ENCODE measurements at places on chromosomes 7 and 10.
A peak's percentile ranks its signal among the peaks of the same experiment; 100 is the strongest.

GRCh38 chr7:129728875-129729467 lies 117.5 kb downstream of the NRF1 start:
- DNase-seq, result no peak

DNA sequence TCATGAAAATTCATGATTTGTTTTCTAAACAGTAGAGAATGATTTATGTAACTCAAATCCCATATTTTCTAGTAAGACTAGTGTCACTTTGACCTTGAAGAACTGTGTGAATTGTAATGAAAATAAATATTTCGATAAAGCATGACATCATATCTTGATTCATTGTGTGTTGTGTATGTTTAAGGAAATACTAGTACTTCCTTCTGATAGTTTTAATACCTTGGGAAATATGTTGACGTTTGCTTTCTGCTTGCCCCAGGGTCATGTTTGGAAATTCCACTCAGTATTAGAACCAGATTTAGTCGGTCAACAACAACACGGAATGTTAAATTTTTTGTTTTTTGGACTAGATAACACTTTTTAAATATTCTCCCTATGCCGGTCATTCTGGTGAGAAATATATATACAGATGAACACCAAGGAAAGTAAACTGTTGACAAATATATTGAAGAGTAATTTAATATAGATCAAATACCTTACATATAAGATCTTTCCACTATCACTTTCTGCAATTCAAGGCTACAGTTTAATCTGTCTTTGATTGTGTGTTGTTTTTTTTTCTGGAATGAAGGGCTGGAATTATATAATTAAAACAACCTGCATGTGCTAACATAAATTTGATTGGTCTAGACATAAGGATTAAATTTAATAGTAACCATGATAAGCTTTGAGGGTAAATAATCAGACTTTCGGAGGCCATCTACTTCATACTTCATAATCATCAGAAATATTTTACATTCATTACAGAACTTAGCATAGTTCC lies 126.2 kb downstream of the MDFIC start:
- no peak for DNase-seq

- no peak for DNase-seq
These were observed 45.5 kb downstream of the INSIG1 start for GRCh38 chr7:155343150-155343549.

- no peak for DNase-seq
These were observed 1.8 kb downstream of the LRMDA start for GRCh38 chr10:75433216-75433615.

DNA sequence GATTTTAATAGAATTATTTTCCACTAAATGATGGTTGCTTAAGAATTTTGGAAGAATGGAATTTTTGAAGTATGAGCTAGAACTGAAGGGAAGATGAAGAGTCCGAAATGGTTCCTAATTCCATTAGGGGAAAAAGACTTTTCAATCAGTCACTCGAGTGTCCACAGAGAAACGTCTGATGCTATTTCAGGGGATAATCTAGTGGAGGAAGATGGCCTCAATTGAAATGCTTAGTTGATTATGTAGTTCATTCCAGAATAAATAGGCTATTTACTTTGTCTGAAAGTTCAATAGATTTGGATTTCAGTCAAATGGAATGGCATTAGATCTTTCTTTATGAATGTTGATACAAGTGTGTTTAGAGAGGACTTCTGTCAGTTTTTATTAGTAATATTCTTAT lies 365.4 kb downstream of the NRG3 start:
- no peak for DNase-seq

DNA sequence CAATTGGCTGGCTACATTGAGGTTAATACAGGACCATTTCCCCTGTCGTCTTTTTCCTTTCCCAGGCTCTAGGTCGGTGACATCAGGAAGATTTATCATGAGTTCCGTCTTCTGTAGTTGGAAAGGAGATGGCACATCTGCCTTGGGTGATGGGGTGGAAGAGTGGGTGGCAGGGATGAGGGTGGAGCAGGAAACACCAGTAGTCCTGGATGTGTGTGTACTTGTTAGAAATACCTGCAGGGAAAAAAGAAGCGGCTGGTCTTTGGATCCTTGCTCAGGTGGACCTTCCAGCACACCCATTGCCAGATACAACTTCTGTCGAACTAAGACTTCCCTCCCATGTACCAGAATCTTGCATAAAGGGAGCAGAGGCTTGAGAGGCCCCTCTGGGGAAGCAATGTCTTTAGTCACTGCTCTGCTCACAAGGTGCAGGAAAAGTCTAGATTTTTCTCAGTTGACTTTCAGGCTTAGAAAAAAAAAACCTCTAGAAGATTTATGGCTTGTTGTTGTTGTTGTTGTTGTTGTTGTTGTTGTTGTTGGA lies 516.8 kb upstream of the GALNT17 start:
- DNase-seq, result no peak

- no peak for DNase-seq
These were observed 31.8 kb upstream of the JCAD start for GRCh38 chr10:30091136-30091535.

DNA sequence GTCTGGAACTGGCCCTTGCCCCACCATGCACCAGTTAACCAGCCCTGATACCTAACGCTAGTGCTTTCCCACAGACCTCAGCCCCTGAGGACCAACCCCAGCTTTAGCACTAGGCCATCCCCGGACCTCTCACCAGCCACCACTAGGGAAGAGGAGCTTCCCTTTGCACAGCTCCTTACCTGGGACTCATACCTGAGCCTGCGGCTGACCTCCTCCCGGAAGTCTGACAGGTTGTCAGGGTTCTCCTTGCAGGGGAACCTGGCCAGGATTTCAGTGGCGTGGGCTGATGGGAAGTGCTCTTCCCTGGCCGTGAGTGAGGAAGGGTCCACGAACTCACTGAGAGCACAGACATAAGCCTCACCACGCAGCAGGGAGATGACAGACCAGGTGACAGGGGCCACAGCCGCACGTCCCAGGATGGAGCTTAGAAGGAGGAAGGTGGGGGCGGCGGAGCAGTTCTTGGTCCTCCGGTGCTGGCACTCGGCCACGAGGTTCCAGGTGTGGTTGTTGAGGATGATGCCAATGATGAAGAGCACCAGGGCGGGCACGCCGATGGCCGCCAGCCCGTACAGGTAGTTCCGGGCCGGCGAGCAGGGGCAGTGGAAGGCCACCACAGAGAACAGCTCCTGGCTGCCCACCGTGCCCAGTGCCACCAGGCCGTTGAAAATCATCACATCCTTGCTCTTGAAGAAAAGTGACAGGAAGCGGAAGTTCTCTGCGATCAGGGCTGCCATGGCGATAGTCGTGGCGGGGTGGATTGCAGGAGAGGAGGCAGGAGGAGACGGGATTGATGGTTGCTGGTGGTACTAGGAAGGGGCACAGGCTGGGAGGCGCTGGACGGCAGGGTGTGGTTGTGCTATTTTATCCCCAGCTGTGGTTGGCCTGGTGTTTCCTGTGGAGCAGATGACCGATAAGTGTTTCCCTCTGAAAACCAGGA lies 2.7 kb downstream of the CALHM2 start:
- DNase-seq, result no peak

DNA sequence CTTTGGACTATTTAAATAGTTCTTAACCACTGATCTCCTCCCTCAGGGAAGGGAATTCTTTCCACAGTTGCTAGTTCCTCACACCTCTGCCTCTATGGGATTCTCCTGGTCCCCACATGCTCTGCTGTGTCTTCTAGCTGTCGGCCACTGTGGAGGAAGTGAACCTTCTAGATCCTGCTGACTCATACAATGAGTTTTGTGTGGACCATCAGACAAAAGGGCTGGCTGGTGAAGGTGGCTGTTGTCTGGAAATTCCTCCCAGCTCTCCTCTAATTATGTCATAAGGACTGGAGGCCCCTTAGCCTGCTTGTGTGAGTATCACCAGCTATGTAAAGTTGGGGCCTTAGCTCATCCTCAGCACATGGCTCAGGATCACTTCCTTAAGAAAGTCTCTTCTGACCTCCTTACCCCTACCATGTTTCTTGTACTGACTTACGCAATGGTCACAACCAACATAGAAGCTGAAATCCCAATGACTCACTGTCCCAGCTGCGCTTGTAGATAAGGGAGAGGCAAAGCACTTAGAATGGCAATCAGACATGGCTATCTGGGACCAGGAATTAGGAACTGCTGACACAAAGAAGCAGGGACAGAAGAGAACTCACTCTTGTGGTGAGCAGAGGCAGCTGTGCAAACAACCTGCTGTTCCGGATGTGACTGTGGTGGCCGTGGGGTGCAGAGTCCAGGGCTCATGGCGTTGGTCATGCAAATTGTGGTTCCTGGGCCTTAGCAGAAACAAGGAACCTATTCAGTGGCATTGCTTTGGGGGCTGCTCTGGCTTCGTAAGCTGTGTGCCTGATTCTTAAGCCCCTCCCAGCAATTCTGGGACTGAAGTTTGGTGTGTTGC lies 2.5 kb upstream of the MACC1 start:
- DNase-seq, result peak; percentile 12

GRCh38 chr10:49140304-49141177 lies 6.7 kb upstream of the FAM170B start:
- no peak for DNase-seq

DNA sequence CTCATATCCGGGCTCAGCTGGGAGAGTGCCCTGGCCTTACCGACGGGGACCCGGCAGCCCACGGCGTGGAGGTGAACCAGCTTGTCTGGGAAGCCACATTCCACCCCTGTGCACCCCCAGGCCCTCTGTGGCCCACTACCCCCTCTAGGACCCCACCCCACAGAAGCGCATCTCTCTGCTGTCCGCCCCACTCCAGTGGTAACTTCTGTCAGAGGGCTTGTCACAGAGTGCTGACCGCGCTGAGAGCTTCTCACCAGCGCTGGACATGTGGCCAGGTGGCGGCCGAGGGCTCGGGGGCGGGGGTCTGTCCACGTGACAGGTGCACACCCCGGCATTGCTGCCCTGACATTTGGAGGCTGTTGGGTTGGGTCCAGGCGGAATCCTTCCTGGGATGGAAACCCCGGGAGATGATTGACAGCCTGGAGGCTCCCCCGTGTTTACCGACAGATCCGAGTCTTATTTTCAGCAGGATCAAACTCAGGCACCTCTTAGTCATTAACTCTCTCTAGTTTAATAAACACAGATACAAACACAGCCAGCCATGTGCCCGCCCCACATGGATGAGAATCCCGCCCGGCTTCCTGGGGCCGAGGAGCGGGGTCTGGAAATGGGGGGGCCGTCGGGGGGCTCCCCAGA lies 5.1 kb downstream of the ELFN1 start:
- no peak for DNase-seq

GRCh38 chr7:103076764-103077163 lies 1.8 kb downstream of the ARMC10 start:
- DNase-seq, result no peak

DNA sequence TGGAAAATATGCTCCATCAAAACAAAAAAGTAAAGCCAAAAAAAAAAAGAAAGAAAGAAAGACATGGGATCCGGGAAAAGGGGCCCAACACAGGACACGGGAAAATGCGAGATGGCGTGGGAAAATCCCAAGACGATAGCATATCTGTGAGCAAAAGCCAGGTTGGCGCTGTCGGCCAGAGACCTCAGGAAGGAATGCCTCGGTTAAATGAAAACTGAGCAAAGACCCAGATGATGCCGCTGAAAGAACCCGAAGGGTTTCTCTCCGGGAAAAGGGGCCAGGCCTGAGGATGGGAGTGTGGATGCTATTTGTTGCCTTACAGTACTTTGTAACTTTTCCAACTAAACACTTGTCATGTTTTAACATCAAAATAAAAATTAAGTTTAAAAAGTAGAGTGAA lies 49.5 kb upstream of the PPP2R2D start:
- no peak for DNase-seq

- DNase-seq, result no peak
These were observed 117.6 kb upstream of the PDLIM1 start for GRCh38 chr10:95408148-95408960.

DNA sequence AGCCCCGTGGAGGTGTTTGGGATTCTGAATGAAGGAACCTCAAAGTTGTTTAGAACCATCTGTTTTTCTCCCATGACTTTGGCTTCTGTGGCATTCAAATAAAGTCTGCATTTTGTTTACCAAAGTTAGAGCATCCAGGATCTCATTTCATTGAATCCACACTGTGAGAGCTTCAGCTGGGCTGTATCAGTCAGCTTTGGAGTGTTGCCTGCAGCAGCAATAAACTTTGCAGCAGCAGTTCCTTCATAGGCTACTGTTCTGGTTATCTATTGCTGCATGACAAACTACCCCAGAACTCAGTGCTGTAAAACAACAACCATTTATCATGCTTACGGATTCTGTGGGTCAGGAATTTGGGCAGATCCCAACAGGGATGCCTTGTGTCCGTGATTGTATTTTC lies 1575.2 kb upstream of the LRRTM3 start:
- no peak for DNase-seq

GRCh38 chr7:324011-324410 lies 34.0 kb downstream of the FOXL3 start:
- no peak for DNase-seq

- no peak for DNase-seq
These were observed 212.3 kb downstream of the FANK1 start for GRCh38 chr10:126108693-126109092.

GRCh38 chr10:114982989-114983388 lies 45.0 kb downstream of the TRUB1 start:
- DNase-seq, result no peak

- DNase-seq, result no peak
These were observed 127.5 kb downstream of the TES start for GRCh38 chr7:116337800-116338199.

- DNase-seq, result no peak
These were observed 242.5 kb upstream of the TMEM229A start for GRCh38 chr7:124275411-124275810.

DNA sequence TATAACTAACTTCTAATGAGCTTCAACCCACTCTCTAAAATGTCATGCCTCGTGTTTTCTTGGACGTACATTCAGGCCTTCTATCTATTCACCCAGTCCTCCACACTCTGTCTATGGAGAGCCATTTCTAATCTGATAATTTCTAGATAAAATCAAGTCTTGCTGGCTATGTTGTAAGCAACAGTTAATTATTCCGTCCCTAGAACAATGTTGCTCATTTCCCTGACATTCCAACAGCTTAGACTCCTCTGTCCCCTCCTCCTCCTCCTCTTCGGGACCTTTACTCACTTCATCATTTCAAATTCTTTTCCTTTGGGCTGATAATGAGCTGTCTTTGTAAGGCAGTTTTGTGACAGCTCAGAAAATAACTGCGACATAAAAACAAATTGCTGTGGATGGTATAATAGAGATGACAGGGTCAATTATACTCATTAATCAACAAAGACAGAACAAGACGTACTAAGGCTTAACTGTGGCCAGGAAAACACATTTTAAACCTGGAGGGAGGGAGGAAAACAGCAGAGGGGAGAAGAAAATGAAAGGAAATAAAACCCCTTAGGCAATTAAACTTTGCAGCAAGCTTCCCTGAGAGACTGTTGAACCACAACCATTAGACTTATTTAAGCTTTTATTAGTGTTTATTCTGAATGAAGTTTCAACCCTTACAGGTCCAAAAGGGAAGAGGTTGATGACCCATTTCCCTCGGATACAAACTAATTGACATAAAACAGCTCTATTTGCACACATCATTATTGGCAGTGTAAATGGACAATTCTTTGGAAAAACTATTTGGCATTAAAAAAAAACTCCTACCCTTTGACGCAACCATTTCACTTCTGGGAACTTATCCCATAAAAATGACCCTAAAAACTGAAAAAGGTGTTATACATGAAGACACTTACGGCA lies 179.1 kb downstream of the SFMBT2 start:
- no peak for DNase-seq

- DNase-seq, result no peak
These were observed 103.9 kb downstream of the LRRC4 start for GRCh38 chr7:127927348-127927696.
